ENCODE measurements at places on chromosomes 2 and 18.

DNA sequence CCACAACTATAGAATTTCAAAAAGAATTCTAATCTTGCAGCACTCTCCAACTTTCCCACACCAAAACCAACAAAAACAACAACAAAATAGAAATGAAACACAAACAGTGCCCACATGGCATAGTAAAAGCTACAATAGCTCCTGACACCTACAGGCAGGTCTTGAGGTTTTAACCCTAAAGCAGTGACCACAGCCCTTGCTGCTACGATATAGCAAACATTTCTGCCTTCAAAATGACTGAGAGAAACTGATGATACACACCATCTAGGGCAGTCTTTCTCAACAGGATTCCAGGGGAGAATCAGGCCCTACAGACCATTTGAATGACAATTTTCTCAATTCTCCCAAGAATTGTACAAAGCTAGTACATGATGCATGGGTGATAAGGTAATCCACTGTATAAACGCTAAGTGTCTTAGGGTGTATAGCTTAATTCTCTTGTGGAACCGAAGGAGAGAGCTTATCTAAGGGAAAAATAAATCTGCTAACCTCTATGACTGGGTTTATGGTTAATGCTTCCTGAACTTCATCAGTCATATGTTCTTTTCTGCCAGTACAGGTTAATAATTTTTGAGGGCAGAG is 46.5 kb downstream of the TRAK2 start:
- DNase-seq = no peak

DNA sequence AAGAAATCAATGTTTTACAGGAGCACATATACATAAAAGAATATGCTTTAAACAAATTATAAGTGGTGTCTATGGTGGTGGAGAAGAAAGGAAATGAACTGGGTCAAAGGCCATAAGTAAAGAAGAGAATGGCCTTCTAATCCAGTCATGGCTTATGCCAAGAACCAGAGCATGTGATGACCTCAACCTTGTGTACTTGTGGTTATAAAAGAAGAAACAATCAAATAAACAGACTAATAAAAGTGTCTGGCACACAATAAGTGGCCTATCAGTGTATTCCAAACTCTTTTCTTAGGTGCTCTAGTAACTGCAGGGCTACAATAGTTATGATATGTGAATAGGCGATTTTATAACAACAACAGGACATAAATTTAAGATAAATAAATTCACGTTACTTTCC is 2.6 kb downstream of the SERPINB11 start:
- DNase-seq = no peak

DNA sequence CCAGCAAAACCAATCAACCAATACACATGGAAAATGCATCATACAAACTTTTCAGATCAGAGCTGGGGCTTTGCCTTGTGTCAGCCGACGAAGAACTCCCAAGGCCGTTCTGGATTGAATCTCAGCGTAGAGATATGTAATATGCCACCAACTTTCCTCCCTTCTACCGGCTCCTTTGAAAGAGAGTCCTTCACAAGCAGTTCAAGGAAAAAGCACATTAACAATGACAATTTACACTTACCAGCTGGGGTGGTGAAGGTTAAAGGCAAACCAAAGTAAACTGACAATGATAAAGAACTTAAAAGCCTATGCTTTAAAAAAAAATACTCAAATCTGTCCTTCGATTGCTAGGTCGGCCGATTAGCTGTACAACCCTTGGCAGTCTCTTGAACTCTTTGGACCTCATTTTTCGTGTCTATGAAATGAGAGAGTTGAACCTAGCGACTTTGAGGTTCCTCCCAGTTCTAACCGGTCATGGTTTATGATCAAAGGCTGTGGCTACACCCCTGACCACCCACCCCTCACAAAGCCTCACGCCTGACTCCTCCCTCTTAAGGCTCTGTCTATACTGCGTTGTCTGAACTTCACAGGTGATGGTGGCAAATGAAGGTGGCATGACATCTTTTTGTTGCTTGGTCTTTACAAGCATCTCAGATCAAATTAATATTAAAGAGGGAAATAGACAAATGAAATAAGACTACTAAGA is 46.2 kb downstream of the BCL2 start:
- DNase-seq = no peak

DNA sequence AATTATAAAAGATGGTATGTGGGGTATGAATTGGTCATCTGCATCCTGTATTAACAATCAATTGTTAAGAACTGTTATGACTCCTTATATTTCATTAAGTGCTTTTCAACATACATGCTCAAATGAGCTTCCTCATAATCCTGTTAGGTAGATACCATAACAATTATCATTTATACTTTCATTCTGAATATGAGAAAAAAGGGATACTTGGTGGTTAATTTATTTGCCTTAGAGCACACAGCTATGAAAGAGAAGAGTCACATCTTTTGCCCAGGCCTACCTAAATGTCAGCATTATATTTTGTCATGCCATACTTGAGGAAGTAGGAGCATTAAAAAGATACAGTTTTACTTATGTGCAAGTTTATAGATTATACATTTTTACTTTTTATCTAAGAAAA is 169.6 kb downstream of the TCF4 start:
- peak; percentile 33 for DNase-seq

- DNase-seq = no peak
Measured at GRCh38 chr2:240954436-240955305, 43.7 kb upstream of the SNED1 start.

DNA sequence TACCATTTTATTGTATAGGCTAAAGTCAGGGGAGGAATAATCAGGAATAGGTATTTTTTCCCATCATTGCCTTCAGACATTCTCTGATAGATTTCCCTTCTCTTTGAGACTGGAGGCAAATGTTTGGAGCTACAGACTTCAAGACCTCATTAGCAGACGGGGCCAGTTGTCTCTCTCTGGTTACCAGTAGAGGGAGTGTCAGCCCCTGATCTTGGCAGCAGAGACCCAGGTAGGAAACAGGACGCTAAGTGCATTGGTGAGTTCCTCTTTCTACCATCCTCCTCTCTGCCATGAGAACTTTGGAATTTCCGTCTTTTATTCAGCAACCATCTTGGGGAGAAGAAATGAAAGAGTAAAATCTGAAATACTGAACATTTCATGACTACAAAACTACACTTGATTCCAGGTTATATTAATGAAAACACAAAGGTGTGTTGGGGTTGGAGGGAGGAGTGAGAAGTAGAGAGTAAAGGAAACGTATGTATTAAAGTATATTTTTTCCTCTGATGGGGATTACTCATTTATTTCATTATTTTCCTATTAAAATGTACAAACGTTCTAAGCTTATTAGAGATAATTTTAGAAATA is 186.2 kb upstream of the GCFC2 start:
- DNase-seq = peak; percentile 79

GRCh38 chr2:178266445-178266844 is 72.1 kb downstream of the OSBPL6 start:
- DNase-seq = no peak

- DNase-seq = peak; percentile 51
Measured at GRCh38 chr2:44016282-44016681, 20.5 kb upstream of the LRPPRC start.

- no peak for DNase-seq
Measured at GRCh38 chr2:58701688-58702301, 460.7 kb upstream of the FANCL start.

DNA sequence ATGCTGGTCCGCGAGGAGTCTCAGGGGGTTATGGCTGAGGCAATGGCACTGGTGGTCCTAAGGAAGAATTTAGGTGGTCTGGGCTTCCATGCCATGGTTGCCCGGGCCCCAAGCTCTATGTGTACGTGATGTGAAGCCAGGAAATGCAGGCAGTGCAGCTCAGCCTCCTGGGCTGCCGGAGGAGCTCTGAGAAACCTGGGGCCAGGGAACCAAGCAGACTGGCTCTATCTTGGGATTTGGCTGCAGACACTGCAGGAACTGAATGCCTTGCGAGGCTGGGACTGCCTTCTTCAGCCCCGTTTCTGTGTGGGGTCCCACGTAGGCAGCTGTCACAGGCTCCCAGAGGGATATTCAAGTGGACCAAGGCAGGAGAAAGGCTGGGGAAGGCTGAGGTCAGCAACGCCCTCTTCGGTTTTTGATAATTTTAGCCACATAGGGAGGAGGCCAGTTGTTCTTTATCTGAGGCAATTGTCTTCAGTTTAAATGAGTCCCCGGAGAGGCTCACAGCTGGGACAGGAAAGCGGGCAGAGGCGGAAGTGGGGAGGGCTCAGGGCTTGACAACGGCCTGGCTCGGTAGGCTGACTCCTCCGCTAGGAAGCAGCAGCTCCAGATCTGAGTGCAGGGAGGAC is 77.7 kb downstream of the RHOB start:
- DNase-seq = peak; percentile 33

- DNase-seq = no peak
Measured at GRCh38 chr2:98504381-98505109, 59.9 kb downstream of the INPP4A start.

DNA sequence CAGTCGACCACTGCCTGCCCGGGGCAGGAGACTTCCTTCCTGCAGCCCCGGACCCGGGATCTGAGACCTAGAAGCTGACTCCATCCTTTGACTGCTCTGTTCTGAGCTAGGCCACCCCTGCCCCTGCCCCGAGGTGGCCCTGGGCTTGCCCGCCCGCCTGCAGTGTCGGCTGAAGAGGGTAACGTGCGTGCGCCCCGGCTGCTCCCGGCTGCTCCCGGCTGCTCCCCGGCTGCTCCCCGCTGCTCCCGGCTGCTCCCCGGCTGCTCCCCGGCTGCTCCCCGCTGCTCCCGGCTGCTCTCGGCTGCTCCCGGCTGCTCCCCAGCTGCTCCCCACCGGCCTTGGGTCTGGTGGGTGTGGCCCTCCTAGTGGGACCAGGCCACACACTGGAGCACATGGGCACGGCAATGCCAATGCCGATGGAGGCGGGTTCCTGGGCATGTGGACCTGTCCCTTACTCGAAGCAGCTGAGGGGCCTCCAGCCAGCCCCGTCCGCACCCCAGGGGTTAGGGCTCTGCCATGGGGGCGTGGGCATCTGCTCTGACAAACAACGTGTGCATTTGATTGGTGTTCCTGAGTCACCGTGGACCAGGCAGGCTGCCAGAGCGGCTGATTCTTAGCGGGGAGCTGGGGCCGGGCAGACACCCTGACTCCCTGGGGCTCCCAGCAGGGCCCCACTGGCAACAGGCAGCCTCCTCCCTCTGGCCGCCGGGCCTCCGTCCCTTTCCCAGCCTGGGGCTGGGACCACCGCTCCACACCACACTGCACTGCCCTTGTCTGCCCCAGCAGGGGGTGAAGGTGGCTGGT is 2.0 kb upstream of the GAL3ST2 start:
- DNase-seq = no peak

DNA sequence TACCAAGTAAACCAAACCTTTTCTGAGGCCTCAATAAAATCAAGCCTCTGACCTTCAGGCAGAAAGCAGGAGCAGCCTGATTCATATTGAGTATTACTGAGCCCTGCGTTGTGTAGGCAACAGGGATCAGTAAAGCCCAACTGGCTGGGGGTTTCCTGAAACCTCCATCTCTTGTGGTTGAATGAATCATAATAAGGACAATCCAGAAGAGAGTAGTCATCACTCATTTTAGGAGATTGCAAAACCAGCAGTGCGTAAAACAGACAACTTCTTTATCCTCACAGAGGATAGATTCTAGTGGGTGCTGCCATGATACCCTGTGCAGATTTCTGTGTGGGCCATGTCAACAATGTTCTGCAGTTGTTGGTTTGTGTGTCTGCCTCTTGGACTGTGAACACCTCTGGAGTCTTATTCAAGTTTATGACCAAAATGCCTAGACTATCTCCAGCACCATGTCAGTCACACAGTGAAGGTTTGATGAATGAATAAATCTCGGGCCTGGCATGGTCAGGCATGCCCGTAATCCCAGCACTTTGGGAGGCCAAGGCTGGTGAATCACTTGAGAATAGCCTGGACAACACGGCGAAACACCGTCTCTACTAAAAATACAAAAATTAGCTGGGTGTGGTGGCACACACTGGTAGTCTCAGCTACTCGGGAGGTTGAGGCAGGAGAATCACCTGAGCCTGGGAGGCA is 51.8 kb upstream of the RAB27B start:
- no peak for DNase-seq

All from NAMALWA (cell line).